ENCODE measurements at places on chromosomes 7 and 10.

DNA sequence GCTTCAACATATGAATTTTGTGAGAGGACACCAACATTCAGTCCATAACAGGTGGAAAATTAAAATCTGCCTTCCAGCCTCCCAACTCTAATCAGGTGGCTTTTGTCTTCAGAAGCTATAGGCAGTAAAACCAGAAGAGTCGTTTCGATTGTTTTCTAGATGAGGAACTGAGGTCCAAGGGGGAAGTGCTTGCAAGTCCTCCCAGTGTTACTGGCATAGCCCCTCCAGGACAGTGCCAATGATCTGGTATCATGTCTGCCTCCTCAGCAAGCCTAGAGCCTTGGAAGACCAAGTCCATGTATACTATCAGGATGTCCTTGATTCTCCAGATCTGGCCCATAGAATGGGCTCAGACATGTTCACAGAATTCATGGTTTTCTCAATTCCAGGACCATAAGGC is 16.9 kb downstream of the CYP26A1 start:
- no peak for DNase-seq

- DNase-seq, result no peak
These were observed 97.9 kb downstream of the TMEM168 start for GRCh38 chr7:112692333-112692732.

DNA sequence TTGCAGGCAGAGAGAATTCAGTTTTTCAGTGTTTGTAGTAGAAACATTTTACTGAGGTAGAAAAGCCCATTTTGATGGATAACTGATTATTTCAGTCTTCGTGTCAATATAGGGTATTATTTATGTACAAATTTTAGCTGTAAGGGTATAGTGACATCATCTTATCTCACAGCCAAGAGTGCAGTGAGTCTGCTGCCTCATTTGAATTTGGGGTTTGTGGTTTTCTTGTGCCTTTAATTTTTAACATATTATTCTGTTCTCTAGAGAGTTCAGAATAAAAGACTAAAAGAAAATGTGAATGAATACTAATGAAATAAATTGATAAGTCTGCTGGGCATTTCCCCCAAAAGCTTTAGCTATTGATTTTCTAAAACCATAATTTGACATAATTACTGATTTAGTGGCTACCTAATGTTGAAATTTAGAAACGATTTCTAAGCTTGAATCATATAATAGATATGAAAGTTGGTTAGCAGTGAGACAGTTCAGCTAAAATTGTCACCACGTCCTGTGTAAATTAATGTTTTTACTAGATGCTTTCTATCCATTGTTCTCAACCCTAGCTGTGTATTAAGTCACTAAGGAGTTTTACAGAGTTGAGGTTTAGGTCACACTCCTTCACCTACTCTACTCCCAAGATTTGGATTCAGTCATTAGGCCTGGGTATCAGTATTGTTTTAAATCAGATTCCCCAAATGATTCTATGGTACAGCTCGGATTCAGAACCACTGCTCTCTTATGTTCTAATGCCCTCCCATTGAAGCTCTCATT is 37.3 kb downstream of the ACADSB start:
- DNase-seq, result no peak

- DNase-seq, result no peak
These were observed 17.3 kb downstream of the DAGLB start for GRCh38 chr7:6430271-6430940.

DNA sequence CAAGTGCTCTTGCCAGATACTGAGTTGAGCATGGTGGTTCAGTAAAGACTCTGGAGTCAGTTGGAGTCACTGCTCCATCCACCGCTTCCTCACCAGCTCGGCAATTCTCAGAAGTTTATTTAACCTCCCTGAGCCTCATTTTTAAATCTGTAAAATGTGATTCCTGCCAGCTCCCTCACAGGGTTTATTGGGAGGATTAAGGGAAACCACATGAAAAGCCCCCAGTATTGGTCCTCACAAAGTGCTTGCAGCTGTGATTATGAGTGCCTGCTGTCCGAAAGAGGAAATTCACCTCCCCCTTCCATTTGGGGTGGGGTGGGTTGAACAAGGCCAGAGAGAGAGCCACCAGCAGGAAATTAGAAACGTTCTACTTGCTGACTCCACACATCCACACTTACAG is 99.0 kb downstream of the AOAH start:
- DNase-seq, result no peak

- DNase-seq, result no peak
These were observed 12.7 kb downstream of the EPHB6 start for GRCh38 chr7:142867398-142868187.

DNA sequence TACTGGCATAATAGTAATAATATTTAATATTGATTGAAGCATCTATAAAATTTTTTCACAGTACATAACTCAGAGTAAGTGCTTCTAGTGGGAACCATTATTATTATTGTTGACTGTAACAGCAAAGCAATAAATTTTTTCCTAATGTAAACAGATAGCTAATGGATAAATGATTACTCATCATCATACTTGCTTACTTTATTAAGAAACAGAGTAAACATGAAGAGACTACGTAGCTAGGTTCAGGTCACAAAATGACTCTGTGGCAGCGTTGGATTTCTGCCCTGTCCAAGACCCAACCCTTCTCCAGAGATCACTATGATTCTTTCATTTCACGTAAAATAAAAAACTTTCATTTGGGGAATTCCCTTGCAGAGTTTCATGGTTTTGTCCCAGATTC is 8.3 kb upstream of the ABCB5 start:
- DNase-seq, result no peak

DNA sequence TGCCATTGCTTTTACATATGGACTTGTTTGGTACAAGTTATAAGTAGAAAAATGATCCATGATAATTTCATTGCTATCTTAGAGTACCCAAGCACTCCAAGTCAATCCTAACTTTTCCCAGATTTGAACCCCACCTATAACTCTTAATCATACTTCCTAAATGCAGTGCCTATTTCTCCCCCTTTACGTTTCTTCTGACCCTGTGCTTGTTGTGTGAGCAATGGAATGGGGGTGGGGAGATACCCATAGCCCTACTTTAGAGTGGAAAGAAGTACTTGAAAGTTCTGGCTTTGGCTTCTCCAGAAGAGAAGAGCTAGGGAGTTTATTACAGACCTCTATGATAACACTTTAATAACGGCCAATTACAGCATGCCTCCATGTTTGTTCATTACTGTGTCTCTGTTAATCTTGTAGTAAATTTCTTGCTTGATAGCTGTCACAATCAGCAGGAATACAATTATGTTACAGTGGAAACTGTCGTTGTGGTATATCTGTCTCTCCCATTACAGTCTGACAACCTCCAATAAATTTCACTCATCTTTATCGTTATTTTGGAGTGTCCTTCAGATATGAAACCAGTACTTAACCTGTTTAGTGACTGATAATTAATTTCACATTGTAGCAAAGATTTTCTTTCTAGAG is 34.0 kb downstream of the CNPY1 start:
- no peak for DNase-seq
